ENCODE measurements at places on chromosomes 16 and 17. TPM values are rescaled to one million over a fixed set of nuclear protein-coding genes. Genes with fewer than 3 reads are reported as not detected.

Gene CCL23
- not detected for total RNA-seq

- no peak for DNase-seq
Observed at GRCh38 chr17:72942579-72942978, 149.9 kb downstream of the SLC39A11 start.

DNA sequence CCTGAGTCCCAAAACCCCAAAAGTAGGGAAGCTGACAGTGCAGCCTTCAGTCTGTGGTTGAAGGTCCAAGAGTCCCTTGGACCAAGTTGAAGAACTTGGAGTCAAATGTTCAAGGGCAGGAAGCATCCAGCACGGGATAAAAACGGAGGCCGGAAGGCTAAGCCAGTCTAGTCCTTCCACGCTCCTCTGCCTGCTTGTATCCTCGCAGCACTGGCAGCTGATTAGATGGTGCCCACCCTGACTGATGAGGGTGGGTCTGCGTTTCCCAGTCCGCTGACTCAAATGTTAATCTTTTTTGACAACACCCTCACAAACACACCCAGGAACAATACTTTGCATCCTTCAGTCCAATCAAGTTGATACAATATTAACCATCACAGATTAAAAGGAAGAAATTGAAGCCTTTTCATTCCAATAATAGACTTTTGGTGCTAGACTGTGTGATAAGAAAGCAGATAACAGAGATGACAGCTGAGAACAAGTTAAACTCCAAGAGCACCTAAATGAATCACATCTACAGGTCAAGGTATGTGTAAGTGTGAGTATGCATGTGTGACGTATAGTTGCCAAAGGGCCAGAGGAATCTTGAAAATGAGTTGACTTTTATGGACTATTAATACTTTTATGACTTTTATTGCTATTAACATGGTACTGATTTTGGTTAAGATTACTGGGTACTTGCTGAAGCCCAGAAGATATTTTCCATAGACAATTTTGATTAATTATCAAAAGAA lies 933.5 kb upstream of the SOX9 start:
- no peak for DNase-seq

DNA sequence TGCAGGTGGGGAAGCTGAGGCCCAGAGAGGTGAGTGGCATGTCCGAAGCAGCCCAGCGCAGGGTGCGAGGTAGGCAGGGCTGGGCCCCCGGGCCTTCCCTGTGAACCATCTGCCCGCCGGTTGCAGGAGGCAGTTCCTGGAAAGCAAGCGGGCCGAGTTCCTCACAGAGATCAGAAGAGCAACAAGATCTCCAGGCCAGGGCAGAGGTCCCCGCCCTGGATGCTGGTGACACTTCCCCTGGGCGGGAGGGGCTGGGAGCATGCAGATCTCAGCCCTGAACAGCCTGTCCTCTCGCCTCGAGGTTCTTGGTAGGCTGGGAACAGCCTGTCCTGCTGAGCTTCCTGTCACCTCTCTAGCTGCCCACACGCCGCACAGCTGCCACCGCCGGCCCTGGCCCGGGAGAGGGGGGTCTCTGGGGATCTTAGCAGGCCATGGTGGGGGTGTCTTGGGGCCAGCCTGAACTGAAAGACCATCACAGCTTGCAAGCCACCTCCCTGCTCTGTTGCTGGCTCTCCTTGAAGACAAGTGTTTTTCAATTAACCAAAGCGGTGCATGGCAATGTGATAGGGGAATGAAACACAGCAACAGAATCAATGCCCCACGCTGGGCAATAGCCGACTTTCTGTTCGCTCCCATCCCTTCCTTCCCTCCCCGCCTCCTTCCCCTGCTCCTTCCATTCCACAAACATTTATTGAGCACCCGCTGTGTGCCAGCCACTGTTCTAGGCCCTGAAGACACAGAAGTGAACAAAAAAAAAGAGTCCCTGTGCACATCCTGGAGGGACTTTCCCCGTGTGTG lies 31.7 kb downstream of the SOCS1 start:
- peak; percentile 92 for DNase-seq

Gene MPG
- total RNA-seq = 72.6 TPM

Gene KRT31
- total RNA-seq = not detected

Gene KRTAP2-2
- total RNA-seq = not detected

DNA sequence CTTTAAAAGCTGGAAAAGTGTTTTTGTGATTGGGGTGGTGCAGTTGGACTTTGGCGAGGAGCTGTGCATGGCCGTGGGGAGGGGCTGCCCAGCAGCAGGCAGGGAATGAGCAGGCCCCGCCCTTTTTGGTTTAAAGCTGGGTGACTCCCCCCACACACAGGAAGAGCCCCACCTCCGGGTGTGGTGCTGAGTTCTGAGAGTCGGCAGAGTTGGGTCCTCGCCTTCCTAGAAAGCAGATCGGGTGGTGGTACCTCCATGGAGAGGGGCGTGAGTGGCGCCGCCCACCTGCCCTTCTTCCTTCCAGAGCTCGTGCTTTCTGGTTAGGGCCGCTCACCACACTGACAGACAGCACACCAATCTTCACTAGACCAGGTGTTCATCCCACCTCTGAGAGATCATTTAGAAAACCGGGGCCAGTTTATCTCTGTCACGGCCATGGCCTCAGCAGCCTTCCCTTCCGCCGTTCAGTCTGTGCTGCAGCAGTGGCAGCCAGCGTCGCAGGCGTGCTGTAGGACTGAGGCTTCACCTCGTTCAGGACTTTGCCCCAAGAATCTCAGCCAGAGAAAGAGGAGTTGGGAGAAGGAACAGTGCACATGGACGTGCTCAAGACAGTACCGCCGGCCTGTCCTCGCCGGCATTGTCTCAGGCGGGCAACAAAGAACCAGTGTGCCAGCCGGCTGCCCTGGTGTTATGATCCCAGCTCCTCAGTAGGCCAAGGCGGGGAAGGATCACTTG lies 144.0 kb upstream of the CHMP6 start:
- peak; percentile 93 for DNase-seq

DNA sequence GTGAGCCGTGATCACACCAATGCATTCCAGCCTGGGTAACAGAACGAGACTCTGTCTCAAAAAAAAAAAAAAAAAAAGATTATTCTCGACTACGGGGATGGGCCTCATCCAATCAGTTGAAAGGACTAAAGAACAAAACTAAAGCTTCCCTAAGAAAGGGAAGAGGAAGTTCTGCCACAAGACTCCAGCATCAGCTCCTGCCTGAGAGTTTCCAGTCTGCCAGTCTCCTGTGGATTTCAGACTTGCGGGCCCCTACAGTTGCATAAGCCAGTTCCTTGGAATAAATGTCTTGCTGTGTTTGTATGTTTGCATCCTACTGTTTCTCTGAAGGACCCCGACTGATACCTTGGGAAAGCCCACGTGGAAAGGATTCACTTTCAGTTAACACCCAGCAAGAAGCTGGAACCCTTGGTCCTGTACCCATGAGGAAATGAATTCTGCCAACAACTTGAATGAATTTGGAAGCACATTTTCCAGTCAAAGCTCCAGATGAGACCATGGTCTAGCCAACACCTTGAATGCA lies 26.3 kb upstream of the FZD2 start:
- DNase-seq = no peak

GRCh38 chr17:48608494-48608834 lies 2.4 kb downstream of the HOXB7 start:
- no peak for DNase-seq

GRCh38 chr16:31079342-31079944 lies 5.2 kb downstream of the ZNF646 start:
- DNase-seq = no peak

Gene CHST5
- total RNA-seq = 0.09 TPM

Gene PRSS33
- total RNA-seq = not detected

GRCh38 chr16:11510178-11510973 lies 76.3 kb downstream of the LITAF start:
- no peak for DNase-seq

GRCh38 chr17:80995131-80995530 lies 3.5 kb downstream of the CHMP6 start:
- DNase-seq = no peak

DNA sequence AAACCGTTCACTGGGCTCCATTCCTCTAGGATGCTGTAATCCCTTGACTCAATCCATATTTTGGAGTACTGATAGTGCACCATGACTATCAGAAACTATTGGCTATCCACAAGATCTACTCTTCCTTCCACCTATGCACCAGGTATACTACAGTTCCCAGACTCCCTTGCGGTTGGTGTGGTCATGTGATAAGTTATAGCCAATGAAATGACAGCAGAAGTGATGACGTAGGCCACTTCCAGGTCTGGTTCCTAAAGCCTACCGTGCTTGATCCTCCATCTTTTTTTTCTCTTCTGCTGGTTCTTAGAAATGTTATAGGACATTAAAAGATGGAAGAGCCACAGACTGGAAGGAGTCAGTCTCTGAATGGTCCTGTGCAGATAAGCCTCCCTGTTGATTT lies 278.8 kb upstream of the C16orf82 start:
- DNase-seq = no peak

GRCh38 chr16:49653173-49653570 lies 202.7 kb downstream of the ZNF423 start:
- no peak for DNase-seq

DNA sequence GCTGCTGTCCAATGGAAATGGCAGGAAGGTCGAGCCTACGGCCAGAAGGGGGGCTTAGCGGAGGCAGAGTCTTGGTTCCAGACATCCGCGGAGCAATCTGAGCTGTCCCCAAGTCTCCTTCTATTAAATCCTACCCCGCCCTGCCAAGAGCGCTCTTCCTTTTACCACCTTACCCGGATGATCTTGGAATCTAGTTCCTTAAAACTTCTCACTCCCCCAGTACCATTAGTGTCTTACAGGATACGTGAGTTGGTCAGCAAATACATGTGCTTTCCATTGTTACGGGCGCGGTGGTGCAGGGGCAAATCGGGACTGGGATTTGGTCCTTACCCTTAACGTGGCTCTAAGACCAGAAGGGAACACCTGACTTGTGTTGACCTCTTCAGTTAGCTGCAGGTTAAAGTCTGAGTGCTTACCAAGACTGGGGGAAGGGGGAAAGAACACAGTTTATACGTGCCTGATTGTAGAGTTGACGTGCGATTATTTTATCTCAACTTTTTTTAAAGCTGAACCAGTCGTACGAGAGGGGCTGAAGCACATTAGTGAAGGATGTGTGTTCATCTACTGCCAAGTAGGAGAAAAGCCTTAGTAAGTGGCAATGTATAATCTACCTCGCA lies 495 bp downstream of the TXNDC17 start:
- DNase-seq = peak; percentile 75

Gene CA4
- total RNA-seq = not detected

GRCh38 chr16:75217389-75217851 lies 1.4 kb upstream of the CTRB1 start:
- no peak for DNase-seq

Gene CFAP97D1
- total RNA-seq = not detected

GRCh38 chr16:1597154-1597553 lies 14.7 kb downstream of the IFT140 start:
- DNase-seq = no peak

DNA sequence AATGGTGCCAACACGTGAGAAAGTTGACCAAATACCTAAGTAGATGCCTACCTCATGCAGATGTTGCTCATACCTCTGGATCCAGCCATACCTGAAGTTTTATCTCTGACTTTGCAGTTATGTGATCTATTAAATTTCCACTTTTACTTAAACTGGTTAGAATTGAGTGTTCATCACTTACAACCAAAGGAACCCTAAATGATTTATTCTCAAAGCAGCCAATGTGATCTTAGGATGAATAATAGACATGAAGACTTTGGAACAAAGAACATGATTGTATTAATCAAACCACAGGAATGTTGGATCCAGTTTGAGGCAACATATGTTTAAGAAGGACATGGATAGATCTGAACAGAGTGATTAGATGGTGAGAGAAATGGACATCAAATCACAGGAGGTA lies 68.7 kb downstream of the IRX6 start:
- no peak for DNase-seq

GRCh38 chr17:64218066-64218465 lies 45.0 kb downstream of the TEX2 start:
- peak; percentile 60 for DNase-seq

DNA sequence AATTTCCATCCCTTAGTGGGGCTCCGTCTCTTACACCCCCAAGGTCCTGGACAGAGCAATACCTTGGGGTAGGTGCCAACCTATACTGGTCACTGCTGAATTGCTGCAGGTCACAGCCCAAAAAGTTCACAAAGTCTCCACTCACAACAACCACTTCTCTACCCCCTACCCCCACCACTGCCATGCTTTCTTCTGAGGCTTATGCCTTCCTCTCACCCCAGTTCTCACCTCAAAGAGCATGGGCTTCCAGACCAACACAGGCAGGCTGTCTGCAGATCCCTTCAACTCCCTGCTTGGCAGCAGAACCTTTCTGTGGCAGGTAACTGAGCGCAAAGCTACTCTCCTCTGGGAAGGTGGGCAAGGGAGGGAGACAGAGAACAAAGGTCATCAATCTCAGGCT lies 35.5 kb downstream of the C16orf78 start:
- DNase-seq = no peak

- DNase-seq = no peak
Observed at GRCh38 chr17:74148446-74148845, 55.0 kb upstream of the RPL38 start.

Gene MYH8
- total RNA-seq = not detected

GRCh38 chr17:64083563-64084085 lies 46.3 kb downstream of the ERN1 start:
- DNase-seq = no peak

DNA sequence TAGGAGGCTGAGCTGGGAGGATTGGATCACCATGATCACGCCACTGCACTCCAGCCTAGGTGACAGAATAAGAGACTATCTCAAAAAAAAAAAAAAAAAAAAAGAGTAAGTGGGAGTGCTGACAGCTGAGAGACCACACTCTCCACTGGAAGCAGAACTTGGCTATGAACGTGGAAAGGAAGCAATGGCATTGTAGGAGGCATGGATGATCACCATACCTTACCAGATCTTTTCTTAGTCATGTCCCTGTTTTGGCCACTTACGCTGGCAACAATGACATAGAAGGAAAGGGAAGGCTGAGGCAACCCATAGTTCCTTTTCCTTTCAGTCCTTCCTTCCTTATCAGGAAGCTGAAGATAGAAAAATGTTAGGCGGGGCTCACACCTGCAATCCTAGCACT lies 3.7 kb upstream of the ATP1B2 start:
- no peak for DNase-seq

- no peak for DNase-seq
Observed at GRCh38 chr16:734208-734980, 6.4 kb downstream of the CIAO3 start.

Gene SPATA22
- total RNA-seq = not detected

Measured in activated CD4-positive, alpha-beta T cell treated with anti-CD3 and anti-CD28 coated beads, Interleukin-2, amount 10 ng/mL, durations not matched to agents 24 days and 14 days (primary cell).